ENCODE measurements at places on chromosomes 1 and 21.

GRCh38 chr1:58287894-58288623, 258.5 kb downstream of the OMA1 start:
- no peak for DNase-seq

DNA sequence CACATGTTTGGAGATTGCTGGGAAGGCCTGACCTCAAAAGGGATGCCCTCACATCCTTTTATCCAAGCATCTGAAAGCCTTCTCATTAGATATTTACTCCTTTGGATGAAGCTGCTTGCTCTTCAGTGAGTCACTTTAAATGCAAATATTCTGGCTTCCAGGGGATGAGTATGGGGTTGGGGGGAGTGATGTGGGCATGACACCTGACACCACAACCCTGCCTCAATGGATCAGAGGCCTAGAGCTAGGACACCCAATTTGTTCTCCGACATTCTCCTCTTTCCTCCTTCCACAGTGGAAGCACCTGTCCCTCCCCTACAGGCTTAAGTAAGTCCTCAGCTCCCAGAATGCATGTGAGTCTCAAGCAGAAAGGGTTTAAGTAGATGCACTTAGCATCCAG, 238.3 kb downstream of the OMA1 start:
- no peak for DNase-seq

DNA sequence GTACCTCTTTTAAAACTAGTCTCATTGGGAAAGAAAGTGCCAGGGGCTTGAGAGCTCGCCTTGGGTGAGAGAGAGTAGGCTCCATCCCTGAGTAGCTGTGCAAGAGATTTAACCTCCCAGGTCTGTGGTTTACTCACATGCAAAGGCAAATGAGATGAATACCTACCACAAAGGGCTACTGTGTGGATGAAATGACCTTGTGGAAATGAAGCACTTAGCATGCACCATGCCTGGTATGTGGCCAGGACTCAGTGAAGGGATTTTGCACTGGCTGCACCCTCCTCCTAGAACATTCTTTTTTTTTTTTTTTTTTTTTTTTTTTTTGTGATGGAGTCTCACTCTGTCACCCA, 120.3 kb downstream of the PROX1 start:
- no peak for DNase-seq

- DNase-seq, result no peak
Measured at GRCh38 chr1:147735423-147735822, 25.0 kb downstream of the GJA5 start.

DNA sequence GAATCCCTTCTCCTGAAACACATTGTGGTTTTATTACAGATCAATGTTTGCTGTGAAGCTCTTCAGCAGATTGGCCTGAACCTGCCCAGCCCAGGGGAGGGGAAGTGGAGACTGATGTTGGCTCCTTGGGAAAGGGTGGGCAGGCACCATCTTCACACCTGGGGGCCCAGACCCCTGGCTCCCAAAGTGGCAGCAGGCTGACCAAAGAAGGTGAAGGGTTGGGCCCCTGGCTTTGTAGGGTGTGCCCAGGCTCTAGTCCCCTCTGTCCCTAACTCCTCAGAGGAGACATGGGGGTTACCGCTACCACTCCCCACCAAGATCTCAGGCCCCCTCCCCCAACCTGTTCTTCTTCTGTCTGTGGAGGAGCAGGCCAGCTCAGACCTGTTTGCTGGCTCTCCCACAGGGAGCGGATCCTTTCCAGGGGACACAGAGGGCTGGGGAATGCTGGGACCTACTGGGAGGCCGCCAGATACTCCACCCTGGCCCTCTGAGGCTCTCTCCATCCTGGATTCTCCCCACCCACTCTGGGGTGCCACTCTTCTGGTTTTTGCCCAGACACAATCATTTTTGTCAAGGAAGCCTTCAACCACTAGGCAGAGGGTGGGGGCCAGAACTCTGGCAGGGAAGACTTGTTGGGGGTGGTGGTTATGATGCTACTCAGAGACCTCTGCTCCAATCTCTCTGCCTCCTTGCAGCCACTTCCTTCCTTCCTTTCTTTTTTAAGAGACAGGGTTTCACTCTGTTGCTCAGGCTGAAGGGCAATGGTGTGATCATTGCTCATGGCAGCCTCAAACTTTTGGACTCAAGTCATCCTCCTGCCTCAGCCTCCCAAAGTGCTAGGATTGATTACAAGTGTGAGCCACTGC, 5.0 kb upstream of the EFNA3 start:
- DNase-seq, result no peak

- peak; percentile 42 for DNase-seq
Measured at GRCh38 chr1:6867729-6868659, 82.7 kb downstream of the CAMTA1 start.

DNA sequence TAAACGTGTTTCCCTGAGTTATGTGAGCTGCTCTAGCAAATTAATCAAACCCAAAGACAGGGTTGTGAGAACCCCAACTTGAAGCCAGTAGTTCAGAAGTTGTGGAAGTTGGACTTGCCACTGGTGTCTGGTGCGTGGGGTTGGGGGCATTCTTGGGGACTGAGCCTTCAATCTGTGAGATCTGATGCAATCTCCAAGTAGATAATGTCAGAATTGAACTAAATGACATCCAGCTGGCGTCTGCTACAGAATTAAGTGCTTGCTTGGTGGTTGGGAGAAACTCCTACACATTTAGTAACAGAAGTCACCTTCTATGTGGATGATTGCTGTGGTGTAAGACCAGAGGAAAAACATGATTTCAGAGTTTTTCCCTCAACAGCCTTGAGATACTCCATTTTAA, 207.4 kb downstream of the FGGY start:
- no peak for DNase-seq

Data from fibroblast of skin of back (primary cell).